ENCODE measurements at places on chromosomes 4 and X.

DNA sequence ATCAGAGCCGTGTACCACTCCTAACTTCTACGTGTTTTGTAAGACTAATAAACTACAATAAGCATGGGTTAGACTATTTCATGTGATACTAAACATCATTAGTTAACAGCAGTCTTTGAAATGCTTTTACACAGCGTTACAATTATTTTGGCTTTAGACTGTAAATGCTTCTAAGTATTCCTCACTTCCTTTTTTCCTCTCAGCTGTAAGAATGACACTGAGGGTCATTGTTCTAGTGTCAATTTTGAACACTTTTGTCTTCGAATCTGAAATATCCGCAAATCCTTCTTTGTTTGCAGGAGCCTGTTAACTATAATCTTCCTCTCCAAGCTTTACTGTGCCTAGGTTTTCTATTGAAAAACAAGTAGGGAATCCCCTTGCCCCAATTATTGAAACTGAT, 1.5 kb downstream of the ABCE1 start:
- DNase-seq = no peak

GRCh38 chr4:1632109-1633104, 51.7 kb downstream of the FAM53A start:
- no peak for DNase-seq

- no peak for DNase-seq
Measured at GRCh38 chrX:372856-373640, 13.7 kb downstream of the PPP2R3B start.

DNA sequence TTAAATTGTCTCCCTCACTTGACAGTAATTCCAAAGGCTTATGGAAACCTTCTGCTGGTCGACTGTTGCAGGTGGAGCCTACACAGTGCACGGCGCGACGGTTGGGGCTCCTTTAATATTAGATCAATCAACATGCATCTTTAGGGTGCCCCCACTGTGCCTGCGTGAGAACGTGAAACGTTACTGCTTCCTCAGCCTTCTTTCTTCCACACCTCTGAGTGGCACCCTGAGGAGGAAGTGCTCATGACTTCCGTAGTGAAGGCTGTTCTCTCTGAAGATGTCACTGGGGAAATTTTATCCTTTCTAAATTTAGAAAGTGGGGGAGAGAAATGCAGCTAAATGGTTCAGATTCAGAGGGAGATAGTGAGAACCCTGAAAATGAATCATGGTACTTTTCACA, 184.0 kb upstream of the ZFP42 start:
- DNase-seq = no peak

- DNase-seq = no peak
Measured at GRCh38 chr4:78556665-78557064, 5.1 kb downstream of the ANXA3 start.

GRCh38 chr4:1030031-1030430, 18.6 kb downstream of the FGFRL1 start:
- DNase-seq = no peak

DNA sequence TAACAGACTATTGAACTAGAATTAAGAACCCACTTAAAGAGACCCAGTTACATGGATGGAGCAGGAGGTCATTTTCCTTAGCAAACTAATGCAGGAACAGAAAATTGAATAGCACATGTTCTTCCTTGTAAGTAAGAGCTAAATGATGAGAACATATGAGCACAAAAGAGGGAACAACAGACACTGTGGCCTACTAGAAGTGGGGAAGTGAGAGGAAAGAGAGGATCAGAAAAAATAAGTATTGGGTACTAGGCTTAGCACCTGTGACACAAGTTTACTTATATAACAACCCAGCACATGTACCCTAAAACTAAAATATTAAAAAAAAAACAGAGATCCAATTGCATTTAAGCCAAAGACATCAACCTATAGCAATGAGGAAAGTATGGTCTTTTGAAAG, 26.2 kb downstream of the ARAP2 start:
- DNase-seq = no peak

DNA sequence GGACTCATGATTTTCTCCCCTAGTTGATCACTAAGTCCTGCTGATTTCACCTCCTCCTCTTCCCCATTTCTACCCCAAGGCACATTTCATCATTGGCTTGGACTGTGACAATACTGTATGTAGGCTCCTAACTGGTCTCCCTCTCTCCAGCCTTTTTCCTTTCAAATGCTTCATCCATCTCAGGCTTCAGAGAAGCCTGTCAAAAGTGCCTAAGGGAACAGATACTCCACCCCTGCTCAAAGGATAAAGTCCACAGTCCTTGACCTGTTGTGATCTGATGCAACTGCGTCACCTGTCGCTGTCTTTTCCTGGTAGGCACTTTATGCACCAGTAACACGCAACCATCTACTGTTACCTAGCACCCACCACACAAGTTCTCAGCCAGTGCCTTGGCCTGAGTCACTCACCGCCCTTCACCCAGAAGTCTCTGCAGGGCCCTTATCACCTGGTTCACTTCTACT, 12.8 kb downstream of the SCARB2 start:
- DNase-seq = no peak

GRCh38 chr4:10074767-10075105, 41.9 kb downstream of the WDR1 start:
- no peak for DNase-seq

GRCh38 chr4:105215609-105216313, 69.1 kb downstream of the TET2 start:
- DNase-seq = no peak

DNA sequence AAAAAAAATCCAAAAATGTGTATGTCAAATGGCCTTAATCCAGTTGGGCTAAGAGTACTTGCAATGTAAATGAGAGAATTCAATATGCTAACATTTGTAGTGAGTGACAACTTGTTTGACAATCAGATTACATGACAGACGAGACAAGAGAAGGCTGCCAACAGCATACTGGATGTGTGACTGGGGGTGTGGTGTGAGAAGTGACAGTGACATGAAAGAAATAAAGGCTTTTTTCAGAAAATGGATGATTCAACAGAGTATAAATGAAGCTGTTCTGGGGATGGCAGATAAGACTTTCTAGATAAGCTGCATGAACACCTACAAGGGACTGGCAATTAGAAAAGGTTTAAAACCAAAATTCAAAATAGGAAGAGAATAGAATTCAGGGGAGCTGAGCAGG, 143.4 kb downstream of the CENPC start:
- no peak for DNase-seq

DNA sequence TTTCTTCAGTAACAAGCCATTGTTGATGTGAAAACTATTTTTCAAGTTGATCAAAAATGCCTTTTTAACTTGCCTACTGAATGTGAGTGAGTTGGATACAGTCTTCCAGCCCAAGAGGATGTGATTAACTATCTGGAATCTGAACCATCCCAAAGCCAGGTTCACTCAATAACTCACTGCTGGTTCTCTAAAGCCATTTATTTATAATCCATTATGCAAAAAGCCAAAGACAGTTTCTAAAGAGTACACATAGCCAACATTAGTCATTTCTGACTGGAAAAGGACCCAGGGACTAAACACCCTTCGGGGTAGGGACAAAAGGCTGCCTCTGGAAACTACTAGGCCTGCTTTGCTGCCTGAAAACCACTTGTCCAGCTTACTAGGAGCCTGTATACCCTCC, 109.6 kb downstream of the SHROOM4 start:
- DNase-seq = no peak

DNA sequence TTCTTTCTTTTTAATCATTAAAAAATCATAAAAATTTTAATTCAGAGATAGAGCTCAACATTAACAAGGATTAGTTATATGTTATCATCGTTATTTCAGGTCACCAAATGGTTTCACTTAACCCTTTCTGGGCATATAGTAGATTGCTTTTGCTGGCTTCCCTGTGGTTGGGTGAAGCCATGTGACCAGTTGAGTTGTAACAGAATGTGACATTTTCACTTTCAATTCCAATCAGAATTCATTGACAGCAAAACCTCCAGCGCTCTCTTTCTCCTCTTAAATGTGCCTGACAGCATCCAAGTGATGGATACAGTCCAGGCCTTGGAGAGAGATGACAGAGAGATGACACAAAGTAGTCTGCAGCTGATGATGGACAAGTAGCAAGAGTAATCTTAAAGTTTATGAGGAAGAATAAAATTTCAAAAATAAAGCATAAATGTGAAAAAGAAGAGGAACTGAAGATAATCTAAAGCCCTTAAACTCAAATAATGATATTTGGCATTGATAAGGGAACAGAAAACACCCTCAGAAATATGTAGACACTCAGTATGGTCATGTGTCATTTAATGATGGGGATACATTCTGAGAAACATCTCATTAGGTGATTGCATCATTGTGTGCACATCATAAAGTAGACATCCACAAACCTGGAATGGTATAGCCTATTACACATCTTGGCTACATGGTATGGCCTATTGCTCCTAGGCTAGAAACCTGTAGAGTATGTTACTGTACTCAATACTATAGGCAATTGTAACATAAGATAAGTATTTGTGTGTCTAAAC, 92.3 kb upstream of the QRFPR start:
- DNase-seq = no peak

DNA sequence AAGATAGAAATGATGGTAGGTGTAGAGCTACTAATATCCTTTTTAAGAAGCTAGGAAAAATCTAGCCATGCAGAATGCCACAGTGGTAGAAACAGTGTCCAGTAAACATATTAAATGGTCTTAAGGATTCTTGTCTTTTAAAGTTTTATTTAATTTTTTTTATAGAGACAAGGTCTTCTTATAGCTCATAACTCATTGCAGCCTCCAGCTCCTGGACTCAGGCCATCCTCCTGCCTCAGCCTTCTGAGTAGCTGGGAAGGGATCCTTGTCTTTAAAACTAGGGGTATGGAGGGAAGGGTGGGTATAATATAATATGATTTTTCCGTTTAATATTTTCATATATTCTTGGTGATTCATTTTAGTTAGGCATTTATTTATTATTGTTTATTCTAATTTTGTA, 3.8 kb downstream of the TMEM165 start:
- no peak for DNase-seq

GRCh38 chr4:86594559-86595425, 677 bp downstream of the PTPN13 start:
- no peak for DNase-seq

DNA sequence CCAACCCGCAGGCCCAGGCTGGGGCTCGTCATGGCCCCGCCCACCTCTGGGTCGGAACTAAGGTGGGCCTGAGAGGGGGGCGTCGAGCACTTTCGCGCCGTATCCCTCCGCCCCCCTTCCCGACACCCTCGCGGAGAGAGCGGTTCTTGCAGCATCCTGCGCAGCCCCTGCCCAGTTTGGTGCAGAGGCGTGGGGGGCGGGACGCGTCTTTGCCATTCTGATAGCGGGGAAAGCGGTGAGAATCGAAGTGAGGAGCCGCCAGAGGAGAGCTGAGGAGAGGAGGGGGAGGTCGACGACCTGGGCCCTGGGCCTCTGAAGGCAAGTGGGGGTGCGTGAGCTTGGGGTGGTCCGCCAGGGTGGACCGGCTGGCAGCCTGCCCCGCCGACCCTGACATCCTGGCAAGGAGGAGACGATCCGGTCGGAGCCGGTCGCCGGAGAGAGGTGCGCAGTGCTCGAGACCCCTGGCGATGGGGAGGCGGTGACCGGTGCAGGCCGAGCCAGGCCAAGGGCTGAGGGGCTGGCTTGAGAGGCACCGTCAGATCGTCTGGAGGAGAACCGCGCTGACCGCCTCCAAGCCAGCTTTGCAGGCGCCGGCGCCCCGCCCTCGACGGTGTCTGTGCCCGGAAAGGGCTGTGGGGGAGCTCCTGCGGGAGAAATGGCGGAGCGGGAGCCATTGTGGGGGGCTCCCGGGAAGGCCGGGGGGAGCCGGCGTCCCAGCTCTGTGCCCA, 25.5 kb downstream of the GPRASP3 start:
- DNase-seq = no peak

GRCh38 chr4:1572964-1573720, 111.0 kb downstream of the FAM53A start:
- no peak for DNase-seq

GRCh38 chr4:121554382-121554781, 142.4 kb downstream of the ANXA5 start:
- no peak for DNase-seq

GRCh38 chrX:69324851-69325250, 159.6 kb upstream of the PJA1 start:
- DNase-seq = no peak

DNA sequence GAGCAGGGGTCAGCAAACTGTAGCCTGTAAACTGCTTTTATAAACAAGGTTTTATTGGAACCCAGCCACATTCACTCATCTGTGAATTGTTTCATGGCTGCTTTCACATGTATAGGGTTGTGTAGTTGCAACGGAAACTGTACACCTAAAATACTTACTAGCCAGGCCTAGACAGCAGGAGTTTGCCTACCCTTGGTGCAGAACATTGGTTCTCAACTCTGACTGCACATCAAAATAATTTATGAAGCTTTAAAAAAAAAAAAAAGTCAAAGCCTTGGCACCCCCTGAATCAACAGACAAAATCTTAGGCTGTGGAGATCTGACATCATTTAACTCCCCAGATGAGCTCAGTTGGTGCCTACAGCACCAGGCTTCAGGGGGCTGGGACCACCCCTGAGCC, 27.8 kb downstream of the ADGRA3 start:
- DNase-seq = no peak

DNA sequence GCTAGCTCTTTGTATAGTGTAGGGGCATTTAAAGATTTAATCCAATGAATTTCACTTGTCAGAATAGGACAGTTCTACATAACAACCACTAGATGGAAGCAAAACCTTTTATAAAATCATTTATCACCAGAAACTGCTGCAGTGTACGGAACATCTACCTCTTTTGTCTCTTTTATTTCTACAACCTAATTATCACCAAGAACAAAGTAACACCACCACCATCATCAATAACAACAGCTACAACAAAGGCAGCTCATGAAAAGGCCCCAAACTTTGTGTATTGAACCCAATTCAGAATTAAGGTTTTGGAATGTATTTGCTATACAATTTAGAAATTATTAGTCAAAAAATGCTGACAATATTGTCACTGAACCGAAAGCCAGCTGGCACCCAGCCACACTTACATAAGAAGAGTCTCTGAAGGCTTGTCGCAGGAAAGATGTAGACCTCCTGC, 260.9 kb upstream of the RPS6KA3 start:
- DNase-seq = no peak

Data from stimulated activated CD8-positive, alpha-beta memory T cell treated with anti-CD3 and anti-CD28 coated beads, Interleukin-4, amount 100 ng/mL, for 4 hours (primary cell).